ENCODE measurements at places on chromosomes 4 and X.

DNA sequence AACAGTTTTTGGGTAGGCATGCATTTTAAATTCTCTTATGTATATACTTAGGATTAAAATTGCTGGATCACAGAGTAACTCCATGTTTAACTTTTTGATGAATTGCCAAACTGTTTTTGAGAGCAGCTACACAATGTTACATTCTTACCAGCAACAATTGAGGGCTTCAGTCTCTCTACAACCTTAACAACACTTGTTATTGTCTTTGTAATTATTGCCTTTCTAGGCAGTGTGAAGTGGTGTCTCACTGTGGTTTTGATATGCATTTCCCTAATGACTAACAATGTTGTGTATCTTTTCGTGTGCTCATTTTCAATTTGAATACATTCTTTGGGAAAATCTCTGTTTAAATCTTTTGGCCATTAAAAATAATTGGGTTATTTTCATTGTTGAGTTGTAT, 17.3 kb upstream of the F11 start:
- no peak for DNase-seq

DNA sequence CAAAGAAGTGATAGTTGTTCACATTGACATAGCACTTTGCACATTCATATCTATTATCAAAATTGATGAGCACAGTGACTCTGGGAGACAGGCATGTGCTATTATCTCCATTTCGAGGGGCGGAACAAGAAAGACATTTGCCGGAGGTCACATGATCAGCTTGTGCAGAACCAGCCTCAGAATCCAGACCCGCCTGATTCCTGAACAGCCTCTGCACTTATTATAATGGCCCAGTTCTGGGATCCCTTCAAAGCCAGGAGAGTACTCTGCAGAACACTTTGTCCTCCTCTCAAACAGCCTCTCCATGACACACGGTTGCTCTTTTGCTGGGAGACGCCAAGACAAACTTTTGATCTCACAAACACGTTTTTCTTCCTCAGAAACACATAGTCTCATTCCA, 48.4 kb downstream of the RWDD4 start:
- no peak for DNase-seq

DNA sequence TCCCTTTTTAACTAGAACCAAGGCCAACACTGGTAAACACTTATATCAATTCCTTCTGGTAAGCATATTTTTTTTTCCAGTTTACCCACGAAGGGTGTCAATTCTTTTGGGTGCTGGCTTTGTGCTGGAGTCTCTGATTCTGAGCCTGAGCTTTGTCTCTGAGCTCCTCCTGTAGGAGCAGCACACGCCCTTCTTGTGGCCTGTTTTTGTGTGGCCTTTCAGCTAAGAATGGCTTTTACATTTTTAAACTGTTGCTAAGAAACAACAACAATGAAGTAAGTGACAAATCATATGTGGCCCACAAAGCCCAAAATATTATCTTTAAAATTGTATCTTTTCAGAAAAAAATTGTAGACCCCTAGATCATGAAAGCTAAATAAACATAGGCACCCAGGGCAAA, 98.0 kb upstream of the TBC1D9 start:
- DNase-seq, result no peak

- no peak for DNase-seq
These were observed 47.5 kb downstream of the SPATA18 start for GRCh38 chr4:52098618-52099017.

GRCh38 chrX:119646515-119646914, 40.3 kb upstream of the NKRF start:
- DNase-seq, result no peak

- DNase-seq, result no peak
These were observed 9.3 kb upstream of the ADH1C start for GRCh38 chr4:99361899-99362275.

DNA sequence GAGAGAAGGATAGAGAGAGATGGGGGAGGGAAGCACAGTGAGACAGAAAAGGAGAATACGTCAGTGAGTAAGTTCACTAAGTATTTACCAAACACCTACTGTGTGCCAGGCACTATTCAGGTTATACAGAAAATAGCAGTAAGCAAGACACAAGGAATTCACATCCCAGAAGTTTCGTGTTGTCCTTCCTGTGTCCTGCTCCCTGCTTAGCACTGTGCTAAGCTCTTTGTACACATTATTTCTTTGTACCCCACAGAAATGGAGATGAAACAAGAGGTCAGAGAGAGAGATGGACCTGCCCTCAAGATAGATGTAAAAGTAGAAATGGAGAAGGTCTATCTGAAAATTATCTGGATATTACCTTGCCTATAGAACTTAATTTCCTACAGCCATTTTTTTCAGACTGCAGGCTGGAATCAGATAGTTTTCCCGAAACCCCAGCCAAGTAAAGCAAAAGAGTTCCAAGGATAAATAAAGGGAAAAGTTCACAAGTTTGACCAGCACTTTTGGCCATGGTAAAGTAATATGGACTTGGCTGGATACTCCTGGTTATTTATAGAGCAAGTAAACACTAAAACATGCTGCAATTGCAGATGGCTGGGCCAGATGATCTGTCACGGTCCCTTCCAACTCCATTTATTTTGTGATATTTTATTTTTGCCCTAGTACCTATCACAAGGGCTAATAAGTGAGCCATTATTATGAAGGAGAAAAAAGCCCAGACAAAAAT, 353.7 kb upstream of the SLC7A11 start:
- DNase-seq, result no peak

- no peak for DNase-seq
These were observed 130.3 kb downstream of the DHRSX start for GRCh38 chrX:2370456-2370855.

GRCh38 chrX:103549916-103550315, 30.6 kb upstream of the RAB40A start:
- no peak for DNase-seq

- DNase-seq, result no peak
These were observed 13.1 kb downstream of the NEUROG2 start for GRCh38 chr4:112502871-112503270.

DNA sequence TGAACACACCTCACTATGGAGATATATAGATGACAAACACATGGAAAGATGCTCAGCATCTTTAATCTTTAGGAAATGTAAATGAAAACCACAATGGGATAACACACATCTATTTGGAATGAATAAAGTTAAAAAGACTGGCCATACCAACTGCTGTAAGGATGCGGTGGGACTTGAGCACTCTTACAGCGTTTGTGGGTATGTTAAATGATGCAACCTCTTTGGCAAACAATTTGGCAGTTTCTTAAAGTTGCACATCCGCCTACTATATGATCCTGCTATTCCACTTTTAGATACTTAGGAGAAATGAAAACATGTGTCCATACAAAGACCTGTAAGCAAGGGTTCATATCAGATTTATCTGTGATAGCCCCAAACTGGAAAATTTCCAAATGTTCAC, 50.7 kb downstream of the MRPL1 start:
- no peak for DNase-seq

GRCh38 chr4:17490575-17491059, 21.3 kb downstream of the QDPR start:
- no peak for DNase-seq

- DNase-seq, result no peak
These were observed 58.9 kb upstream of the PGM2 start for GRCh38 chr4:37767546-37767945.

- no peak for DNase-seq
These were observed 59.6 kb upstream of the MXD4 start for GRCh38 chr4:2321279-2322196.

- no peak for DNase-seq
These were observed 86.4 kb downstream of the AFAP1 start for GRCh38 chr4:7853271-7853670.

DNA sequence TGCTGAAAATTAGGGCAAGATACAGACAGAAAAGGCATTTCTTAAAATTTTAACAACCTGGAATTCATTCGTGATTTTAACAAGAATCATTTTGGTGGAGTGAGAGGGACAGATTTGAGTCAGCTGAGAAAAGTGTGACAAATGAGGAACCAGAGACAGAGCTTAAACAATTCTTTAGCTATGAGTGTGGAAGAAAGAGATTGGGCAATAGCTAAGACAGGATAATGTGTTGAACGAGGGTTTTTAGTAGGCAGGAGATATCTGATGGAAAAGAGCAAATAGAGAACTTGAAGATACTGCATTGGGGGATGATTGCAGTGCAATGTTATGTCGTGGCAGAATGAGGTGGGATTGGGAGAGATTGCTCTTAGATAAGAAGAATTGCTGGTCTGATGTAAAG, 164.2 kb upstream of the SPRY1 start:
- no peak for DNase-seq

DNA sequence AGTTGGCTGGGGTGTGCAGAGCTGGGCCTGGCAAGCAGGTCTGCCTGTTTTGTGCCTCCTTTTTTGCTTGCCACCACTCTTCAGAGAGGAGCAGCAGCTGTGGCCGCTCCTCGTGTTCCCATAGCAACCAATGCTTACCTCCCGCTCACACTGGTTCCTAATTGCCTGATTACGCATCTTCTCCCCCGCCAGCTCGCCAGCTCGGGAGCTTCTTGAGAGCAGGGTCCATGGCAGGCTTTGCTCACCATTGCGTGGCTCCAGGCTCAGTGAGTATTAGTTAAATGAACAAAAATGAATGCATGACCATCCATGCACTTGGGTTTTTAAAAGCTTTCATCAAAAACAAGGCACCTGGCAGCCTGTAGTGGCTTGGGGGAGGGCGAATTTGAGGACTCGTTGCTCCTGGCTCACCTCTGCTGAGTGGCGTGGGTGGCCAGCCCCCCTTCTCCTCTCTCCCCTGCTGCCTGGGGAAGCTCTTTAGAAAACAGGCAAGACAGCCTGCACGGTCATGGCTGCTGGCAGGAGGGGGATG, 14.2 kb upstream of the PJA1 start:
- peak; percentile 91 for DNase-seq

GRCh38 chrX:109440475-109440874, 41.4 kb downstream of the GUCY2F start:
- DNase-seq, result peak; percentile 31

- DNase-seq, result no peak
These were observed 17.6 kb downstream of the GRPR start for GRCh38 chrX:16140983-16141382.

DNA sequence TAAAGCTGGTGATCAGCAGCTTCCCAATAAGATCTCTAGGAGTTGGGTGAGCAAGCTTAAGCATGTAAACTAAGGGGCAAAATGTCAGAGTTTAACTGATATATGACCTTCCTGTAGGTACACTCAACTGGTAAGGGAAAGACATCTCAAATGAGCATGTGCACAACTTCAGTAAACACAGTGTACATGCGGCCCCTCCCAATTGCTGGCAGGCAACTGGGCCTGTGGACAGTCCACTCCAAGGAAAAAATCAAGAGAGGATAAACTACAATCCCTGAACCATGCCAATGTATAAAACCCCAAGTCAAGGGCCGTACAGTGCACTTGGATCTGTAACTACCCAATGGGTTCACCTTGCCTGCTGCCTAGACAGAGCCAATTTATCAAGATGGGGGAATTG, 4.9 kb upstream of the NAA11 start:
- DNase-seq, result no peak

GRCh38 chr4:34279011-34279410, 1965.3 kb downstream of the ARAP2 start:
- no peak for DNase-seq

- DNase-seq, result peak; percentile 62
These were observed 25.3 kb downstream of the GPM6B start for GRCh38 chrX:13791559-13791958.

GRCh38 chr4:176533159-176533558, 213.4 kb downstream of the SPCS3 start:
- no peak for DNase-seq

- DNase-seq, result no peak
These were observed 177.9 kb downstream of the TSPAN5 start for GRCh38 chr4:98480535-98480934.

DNA sequence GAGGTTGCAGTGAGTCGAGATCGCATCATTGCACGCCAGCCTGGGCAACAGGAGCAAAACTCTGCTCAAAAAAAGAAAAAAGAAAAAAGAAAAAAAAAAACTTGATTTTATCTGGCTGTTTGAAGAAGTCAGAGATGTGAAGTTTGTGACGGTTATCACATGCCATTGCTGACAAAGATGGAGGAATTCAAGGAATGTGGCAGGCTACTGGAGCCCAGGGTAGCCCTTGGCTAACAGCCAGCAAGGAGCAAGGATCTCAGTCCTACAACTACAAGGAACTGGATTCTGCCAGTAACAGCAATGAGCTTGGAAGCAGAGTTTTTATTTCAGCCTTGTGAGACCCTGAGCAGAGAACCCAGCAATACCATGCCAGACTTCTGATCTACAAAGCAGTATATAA, 24.3 kb upstream of the TET2 start:
- DNase-seq, result no peak

GRCh38 chrX:71198066-71198465, 25.0 kb upstream of the GJB1 start:
- no peak for DNase-seq

DNA sequence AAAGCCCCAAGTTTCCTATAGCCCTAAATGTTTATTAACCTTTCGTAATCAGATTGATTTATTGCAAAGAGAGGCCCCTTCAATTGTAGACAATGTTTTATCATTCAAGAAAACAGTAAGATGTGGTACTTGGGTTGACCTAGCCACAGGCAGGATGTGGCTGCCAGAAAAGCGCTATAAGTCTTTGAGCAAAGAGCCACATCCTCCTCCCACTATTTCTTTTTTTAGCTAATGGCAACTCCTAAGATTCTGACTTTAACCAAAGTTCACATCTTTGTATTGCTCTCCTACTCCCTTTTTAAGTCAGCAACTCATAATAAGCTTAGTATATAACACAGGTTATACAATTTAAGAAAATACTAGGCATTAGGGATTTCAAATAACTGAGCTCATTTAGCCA, 70.7 kb upstream of the PPP3CA start:
- no peak for DNase-seq

DNA sequence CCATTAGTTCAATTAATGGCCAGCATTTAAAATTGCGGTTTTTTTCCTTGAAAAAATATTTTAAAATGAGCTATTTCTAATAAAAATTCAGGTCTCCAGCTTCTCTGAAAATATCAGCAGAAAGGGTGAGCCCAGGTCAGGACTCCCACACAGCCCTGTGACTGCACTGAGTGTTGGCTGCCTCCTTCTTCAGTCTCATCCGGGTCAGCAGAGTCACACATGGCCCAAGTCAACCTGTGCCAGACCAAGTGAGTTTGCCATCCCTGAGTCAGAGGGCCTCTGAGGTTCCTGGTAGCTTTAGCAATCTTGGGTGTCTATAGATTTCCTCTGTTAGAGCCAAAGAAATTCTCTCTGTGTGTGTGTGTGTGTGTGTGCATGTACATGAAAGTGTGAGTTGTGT, 22.1 kb upstream of the MSX1 start:
- DNase-seq, result no peak

DNA sequence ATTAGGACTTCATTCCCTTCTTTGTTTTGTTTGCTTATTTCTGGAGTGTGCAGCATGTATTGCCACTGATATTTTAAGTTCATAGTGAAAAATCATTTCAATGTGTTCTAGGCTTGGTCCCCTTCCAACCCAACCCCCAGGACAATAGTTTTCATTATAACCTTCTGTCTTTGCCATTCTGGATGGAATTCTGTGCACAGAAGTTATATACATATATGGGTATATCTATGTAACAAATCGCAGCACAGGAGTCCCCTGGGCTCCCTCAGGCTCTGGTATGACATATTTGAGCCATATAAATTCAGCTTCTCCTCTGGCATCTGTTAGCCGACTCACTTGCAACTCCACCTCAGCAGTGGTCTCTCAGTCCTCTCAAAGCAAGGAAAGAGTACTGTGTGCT, at the start of gene TNMD:
TNMD (plus strand) TSS at position 326 of the 400 bp plus-strand sequence. CDS start 83 bp downstream, outside the sequence.
- DNase-seq, result no peak

GRCh38 chr4:104436542-104436941, 58.2 kb downstream of the CXXC4 start:
- DNase-seq, result no peak

- DNase-seq, result no peak
These were observed 4.4 kb downstream of the SOD3 start for GRCh38 chr4:24799544-24800324.

- DNase-seq, result no peak
These were observed 60.9 kb downstream of the RTL9 start for GRCh38 chrX:110419512-110419911.
